Body of pancreas (tissue), 4 donors: ENCODE measurements at places on chromosomes 4 and X.

GRCh38 chr4:85113706-85114105, 147.2 kb upstream of the WDFY3 start:
- DNase-seq = no peak

DNA sequence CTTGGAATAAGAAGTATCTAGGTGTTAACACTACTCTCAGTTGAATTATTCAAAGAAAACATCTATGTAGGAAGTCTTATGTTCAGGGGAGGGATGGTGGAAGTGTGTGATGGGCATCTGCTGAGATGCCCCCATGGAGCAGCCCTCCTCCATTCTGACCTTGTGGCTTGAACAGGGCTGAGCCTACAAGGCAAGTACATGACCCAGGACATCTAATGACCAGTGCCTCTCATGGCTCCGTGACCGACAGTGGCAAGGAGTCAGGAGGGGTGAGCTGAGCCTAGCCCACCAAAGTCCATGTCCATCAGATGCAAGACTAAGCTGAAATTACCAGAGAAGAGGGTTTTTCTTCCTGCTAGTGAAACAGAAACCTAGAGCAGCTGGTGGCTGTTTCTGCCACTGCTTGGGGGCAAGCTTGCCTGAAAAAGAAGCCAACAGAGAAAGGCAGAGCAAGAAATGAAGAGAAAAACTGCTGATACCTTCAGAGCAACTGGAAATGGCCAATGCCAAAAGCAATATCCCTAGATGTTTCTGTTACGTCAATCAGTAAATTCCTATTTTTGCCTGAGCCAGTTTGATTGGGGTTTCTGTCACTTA, 113.5 kb downstream of the TSPAN5 start:
- DNase-seq = no peak

GRCh38 chr4:126221282-126221681, 906.5 kb downstream of the FAT4 start:
- DNase-seq = no peak

GRCh38 chrX:3286196-3286945, 60.1 kb downstream of the MXRA5 start:
- DNase-seq = no peak

GRCh38 chrX:153927922-153928760, 2.1 kb upstream of the ARHGAP4 start:
- DNase-seq = peak; percentile 96

- no peak for DNase-seq
Measured at GRCh38 chrX:126456136-126456535, 96.5 kb downstream of the DCAF12L1 start.

- DNase-seq = no peak
Measured at GRCh38 chrX:79366873-79367749, at the start of gene ITM2A. TSS of gene ITM2A (minus strand) at chrX:79367334. CDS start at chrX:79367215, 119 bp downstream.

DNA sequence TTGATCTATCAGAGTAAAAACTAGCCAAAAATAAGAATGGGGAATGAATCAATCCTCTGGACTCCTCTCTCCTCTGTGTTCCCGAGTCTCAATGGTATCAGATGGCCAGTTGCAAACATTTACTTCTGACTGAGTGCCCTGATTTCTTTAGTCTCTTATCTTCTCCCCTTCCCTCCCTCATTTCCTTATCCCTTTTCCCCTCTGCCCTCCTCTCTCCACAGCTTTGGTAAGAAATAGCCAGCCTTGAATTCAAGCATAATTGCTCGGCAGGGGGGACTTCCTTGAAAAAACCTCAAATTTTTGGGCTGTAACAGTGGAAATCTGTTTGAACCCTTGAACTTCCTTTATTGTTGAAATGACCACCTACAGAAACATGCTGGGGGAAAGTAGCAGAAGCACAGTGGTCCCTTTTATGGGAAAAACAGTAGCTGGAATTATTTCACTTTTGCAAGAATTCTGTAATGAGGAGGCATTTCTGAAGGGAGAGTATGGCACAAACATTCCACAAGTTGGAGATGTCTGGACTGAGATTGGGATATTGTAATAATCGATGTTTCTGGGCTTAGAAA, 40.3 kb downstream of the NHS start:
- DNase-seq = no peak

DNA sequence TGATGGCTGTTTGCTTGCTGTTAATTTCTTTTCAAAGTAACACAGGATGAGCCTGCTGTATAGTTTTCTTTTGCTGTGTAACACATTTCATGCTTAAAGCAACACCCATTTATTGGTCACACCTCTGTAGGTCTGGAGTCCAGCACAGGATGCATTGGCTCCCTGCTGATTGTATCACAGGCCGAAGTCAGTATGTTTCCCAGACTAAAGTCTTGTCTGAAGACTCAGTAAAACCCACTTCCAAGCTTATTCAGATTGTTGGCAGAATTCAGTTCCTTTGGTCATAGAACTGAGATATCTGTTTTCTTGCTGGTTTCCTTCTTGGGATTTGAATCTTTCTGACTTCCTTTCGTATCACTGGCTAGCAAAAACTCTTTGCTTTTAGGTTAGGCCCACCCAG, 54.3 kb downstream of the LRP2BP start:
- DNase-seq = no peak

DNA sequence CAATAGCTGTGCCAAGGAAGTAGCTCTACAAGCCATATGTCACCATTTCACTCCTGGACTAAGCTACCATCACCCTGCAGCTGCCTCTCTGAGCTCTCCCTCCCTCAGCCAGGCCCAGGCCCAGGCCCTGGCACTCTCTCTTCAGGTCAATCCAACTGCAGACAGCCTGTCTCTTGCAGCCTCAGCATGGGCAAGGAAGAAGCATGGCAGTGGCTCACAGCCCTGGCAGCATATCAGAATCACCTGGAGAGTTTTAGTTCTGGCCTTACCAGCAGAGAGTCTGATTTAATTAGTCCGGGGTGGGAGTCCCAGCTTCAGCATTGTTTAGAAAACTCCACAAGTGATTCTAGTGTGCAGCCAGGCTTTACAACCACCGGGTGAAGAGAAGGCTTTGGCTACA, 31.5 kb downstream of the NALF2 start:
- DNase-seq = no peak

GRCh38 chr4:2276581-2277325, 14.8 kb upstream of the MXD4 start:
- DNase-seq = no peak

DNA sequence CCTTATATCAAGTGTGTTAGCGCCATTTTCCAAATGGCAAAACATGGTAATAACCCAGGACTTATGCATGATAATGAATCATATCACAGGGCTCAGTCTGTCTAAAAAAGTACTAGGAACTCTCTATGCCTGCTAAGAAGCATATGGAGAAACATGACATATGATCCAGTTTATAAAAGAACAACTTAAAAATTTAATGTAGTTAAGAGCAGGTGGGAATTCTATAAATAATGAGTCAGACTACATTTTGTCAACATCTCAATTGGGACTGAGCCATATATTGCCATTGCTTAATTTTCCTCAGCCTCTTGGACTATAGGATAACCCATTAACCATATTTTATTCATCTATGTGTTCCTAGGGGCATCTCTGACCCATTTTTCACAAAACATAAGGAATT, 360.4 kb upstream of the AGA start:
- DNase-seq = no peak

DNA sequence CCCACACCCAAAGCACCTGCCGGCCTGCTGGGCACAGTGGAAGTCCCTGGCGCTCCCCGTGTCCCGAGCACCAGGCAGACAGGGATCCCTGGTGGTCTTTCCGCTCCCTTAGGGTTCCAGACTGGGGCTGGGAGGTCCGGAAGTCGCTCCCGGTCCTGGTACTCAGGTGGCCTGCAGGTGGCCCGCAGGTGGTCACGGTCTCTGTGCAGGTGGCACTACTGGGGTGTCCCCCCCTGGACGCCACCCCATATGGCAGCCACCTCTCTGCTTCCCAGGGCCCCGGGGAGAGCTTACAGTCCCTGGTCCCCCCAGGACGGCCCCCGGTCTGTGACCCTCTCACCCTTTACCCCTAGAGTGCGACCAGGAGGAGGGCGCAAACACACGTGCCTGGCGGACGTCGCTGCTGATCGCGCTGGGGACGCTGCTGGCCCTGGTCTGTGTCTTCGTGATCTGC, 13.6 kb downstream of the SLC25A6 start:
- peak; percentile 13 for DNase-seq
